Non-pigmented ciliary epithelial cell (primary cell): ENCODE measurements at places on chromosomes 5 and 9.

DNA sequence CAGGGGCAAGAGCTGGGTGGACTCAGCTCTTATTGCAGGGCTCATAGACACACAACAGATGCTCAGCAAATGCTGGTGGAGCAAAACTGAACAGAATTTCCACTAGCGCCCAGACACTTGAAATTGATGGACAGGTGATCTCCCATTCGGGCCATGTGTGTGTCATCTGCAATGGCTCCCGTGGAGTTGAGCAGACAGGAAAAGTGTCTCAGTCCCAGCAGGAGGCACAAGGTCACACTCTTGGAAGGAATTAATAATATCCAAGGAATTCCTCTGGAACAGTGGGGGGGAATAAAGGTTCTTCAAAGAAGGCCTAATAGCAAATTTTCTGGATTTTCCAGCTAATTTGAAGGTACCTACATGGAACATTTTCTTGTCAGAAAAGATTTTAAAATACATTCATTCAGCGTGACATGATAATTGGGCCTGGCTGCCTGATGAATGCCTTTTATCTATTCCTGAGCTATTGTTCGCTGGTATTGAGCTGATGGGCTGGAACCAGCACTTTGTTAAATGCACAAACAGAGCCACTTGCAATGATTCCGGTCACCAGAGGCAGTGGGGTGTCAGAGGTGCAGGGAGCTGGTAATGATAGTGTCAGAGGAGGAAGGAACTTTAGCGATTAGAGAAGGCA, 31.5 kb upstream of the ALDH1B1 start:
- no peak for DNase-seq

DNA sequence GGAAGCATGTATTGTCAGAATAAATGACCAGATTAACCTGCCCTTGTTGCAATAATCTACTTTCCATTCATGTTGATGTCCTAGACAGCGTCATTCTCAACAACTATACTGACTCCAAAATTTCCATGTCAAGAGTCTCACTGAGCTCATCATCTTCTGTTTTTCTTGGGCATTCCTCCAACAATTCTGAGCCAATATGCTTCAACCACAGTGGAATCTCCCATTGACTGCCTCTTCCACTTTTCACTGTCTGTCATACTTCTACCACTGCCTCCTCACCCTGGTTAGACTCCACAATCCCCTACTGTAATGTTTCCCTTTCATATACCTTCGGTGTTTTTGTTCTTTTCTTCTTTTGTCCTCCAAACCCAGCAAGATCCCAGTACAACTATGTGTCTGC, 162.8 kb downstream of the TLE1 start:
- peak; percentile 52 for DNase-seq

GRCh38 chr5:173920024-173920753, 32.0 kb downstream of the CPEB4 start:
- no peak for DNase-seq

GRCh38 chr5:149037817-149038216, 25.0 kb downstream of the SH3TC2 start:
- no peak for DNase-seq

- DNase-seq, result no peak
Observed at GRCh38 chr5:113266227-113266912, 168.4 kb downstream of the TSSK1B start.

- DNase-seq, result no peak
Observed at GRCh38 chr5:141637767-141638419, 1.1 kb downstream of the RELL2 start.

GRCh38 chr5:125834438-125835115, 588.6 kb upstream of the GRAMD2B start:
- DNase-seq, result no peak

DNA sequence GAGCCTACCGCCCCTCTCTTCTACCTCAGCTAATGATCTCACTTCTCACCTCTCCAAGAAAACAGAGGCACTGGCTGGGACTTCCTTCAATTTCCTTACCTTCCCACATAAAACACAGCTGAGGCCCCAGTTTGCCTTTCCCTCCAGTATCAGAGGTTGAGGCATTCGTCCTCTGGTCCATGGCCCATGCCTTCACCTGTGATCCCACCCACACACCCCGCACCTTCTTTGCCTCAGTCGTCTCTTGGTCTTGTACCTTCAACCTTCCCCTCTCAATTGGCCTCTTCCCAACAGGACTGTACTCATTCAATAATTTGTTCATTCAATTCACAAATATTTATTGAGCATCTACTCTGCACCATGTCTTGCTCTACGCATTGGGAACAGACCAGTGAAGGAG, 11.0 kb upstream of the NSD1 start:
- no peak for DNase-seq

DNA sequence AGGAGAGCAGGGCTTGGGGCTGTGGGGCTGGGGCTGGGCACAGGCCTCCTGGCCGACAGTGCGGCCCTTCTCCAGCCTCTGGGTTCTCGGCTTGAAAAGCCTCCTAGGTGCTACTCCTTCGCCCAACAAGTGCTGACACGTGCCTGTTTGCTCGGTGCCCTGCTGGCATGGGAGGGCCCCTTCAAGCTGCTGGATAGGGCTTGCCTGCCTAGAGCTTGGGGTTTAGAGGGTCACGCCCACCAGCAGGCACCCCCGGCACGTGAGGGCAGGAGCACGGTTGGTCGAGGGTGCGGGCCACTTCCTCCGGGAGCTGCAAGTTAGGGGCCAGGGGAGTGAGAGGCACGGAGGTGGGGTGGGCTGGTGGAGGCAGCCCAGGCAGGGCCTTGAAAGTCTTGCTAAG, 106.2 kb downstream of the RXRA start:
- no peak for DNase-seq

DNA sequence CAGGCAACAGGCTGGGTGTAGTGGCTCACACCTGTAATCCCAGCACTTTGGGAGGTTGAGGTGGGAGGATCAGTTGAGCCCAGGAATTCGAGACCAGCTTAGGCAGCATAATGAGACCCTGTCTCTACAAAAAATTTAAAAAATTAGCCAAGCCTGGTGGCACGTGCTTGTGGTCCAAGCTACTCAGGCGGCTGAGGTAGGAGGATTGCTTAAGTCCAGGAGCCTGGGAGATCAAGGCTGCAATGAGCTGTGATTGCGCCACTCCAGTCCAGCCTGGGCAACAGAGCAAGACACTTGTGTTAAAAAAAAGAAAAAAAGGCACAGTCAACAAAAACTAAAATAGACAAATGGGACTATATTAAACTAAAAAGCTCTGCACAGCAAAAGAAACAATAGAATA, 29.3 kb downstream of the ATP6V0E1 start:
- no peak for DNase-seq

- no peak for DNase-seq
Observed at GRCh38 chr5:43515678-43516048, 715 bp upstream of the C5orf34 start.

GRCh38 chr5:43140286-43140685, 19.6 kb downstream of the ZNF131 start:
- DNase-seq, result no peak

DNA sequence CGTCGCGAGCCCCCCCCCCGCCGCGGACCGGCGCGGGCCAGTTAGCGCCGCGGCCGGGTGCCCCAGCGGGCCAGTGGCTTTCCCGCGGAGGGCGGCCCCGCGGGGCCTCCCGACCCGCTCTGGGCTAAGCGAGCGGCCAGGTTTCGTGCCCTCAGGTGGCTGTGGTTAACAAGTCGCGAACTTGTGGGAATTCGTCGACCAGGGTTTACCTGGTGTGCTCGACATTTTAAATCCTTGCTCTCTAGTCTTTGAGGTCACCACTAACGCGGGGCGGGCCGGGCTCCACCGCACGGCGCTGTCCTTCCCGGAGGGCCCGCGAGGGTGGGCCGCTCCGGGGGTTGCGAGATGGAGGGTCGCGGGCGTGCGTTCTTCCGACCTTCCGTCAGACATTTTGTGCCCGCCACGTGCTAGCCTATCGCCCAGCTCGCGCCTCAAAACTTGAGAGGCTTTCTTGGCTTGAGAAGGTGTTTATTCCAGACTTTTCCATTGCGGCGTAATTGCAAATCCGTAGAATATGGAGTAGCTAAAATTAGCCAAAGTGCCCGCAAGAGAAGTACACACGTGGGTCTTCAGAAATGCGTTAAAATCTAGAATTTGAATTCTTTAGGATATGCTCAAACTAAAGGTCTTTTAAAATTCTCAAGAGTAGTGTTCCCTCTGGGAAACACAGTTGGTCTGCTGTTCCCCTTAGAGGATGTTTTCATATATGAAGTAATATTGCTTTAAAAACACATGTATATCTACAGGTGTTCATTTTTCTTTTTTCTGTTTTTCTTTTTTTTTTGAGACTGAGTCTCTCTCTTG, 2.1 kb downstream of the ANP32B start:
- no peak for DNase-seq

DNA sequence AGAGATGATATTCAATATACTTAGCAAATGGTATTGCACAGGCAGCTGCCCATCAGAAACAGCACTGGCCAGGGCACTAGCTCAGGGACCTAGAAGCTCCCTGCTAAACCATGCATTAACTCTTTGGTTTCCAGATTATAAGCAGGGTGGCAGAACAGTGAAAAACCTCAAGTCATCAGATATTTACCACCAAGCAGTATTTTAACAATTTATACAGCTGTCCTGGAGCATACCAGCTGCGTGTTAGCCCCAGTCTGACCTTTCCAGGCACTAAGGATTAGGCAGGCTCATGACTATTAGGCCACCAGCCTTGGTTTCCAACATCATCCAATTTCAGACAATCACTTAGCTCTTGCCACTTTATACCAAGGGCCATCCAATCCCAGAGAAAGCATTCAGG, 326.5 kb downstream of the CAAP1 start:
- no peak for DNase-seq

DNA sequence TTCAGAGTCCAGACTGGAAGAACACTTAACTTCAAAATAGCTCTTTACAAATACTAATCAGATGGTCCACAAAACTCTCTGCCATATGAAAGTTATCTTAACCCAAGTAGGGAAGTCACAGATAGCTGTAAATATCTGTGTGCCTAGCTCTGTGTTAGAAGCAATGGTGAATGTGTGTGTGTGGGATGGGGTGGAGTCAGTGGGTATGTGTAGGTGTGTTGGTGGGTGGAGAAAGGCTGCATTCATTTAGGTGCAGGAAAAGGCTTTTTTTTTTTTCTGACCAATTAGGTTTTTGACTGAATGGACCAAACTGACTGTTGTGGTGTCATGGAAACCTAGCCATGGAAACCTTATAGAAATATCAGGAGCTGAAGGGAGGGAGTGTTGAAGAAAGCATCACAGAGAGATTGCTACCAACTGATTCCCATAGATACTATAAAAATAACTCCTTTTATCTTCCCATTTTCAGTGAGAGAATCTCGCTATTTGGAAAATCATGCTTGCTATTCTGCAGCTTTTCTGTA, 156.2 kb upstream of the NR3C1 start:
- no peak for DNase-seq

- DNase-seq, result peak; percentile 1
Observed at GRCh38 chr5:78162253-78162862, 132.1 kb downstream of the AP3B1 start.

- DNase-seq, result no peak
Observed at GRCh38 chr5:157108976-157109375, at the start of gene HAVCR2. TSS of gene HAVCR2 (minus strand) at chr5:157109044. CDS start at chr5:157108983, 61 bp downstream.

DNA sequence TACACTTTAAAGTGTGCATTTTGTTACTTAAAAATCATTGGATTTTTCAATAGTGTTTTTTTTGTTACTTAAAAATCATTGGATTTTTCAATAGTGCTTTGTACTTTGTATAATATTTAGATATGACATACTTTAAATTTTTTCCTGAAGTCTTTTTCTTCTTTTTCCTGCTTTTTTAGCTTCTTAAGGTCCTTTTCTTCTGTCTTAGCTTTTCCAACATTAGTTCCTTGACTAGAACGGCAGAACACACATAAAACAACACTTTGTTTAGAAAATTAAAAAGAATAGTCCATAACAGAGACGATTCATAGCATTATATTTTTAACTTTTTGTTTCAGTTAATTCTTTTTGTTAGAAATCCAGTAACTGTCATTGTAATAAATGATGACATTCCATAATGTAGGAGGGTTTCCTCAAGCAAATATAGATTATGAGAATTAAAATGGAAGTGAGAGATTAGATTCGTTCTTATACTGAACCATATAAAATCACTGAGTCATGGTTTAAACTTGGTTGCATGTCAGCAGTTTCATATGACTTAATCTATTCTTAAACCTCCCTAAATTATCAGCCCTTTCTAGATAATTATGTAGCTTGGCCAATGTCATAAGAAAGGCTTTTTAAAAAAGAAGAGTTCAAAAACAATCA, 45.3 kb upstream of the RICTOR start:
- no peak for DNase-seq

- DNase-seq, result no peak
Observed at GRCh38 chr9:118449554-118449953, 745.4 kb downstream of the TLR4 start.

DNA sequence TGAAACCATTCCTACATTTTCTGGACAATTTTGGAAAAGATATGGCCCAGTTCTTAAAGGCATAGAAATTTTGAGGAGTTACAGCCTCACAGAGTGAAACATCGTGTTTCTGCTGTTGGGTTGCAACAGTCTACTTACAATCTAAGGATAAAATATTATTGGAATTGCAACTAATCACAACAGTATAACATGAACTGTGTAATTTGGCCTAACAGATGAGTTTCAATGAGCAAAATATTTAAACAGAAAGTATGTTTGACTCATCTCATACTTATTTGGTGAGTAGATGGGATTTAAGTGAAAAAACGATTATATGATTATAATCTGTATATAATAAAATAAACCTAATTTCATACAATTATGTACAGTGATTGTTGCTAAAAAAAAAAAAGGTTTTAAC, 1061.8 kb downstream of the CDH12 start:
- DNase-seq, result no peak

- DNase-seq, result no peak
Observed at GRCh38 chr9:137679695-137680305, 61.0 kb downstream of the EHMT1 start.

DNA sequence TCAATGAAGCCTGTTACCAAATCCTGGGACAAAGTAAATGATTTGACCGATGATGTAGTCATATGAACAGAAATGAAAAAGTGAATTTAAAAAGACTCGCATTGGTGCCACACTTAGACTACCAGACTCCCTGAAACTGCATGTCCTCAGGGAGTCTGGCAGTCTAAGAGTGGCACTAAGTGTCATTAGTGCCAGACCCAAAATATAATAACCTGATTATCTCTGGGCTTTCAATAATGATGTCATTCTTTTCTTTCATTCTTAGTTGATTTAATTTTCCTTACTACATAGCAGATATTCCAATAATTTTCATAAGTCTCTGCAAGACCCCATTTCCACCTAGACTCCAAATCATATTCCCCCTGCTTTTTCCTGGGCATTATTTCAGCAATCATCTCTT, 59.0 kb downstream of the OR2K2 start:
- no peak for DNase-seq

DNA sequence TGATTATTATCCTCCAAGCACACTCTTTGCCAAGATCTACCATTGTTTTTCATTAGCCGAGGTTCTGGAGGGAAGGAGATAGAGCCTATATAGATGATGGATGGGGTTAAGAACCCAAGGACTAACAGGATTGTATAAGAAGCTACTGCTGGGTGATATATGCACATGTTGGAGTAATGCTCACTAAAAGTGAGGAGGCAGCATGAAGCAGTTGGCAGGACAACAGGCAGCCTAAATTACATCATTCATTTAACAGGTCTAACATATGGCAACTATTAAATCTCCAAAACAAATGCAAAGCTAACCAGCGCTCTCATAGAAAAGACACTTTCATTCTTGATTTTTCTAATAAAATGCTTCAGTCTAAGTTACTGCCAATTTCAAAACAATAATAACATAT, 293.2 kb downstream of the EPB41L4A start:
- DNase-seq, result no peak

GRCh38 chr5:40842351-40842750, 1.2 kb downstream of the CARD6 start:
- no peak for DNase-seq
